NCI-H510A treated with DMSO at 0.1 percent for 48 hours (cell line): ENCODE measurements at places on chromosomes 4 and X.
A peak's percentile ranks its signal among the peaks of the same experiment; 100 is the strongest.

DNA sequence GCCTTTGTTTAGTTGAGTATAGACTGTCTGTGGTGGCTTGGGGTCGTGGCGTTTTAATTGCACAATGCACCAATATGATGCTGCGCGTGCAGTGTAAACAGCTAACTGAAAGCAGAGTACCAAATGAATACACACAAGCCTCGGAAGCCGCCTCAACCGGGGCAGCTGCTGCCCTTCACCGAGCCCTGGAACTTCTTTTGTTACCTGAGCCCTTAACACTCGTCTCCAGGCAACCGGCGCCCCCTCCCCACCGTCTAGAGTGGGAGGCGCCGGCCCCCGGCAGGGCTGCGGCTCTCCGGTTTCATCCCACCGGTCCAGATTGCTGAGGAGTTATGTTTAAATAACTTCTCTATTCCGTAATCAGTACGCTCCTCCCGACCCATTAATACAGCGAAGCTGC lies 173.2 kb upstream of the TBL1X start:
- peak; percentile 70 for DNase-seq

- DNase-seq = no peak
Observed at GRCh38 chr4:53195815-53196661, 169.8 kb downstream of the SCFD2 start.

- DNase-seq = no peak
Observed at GRCh38 chr4:153393397-153393796, 48.9 kb downstream of the MND1 start.

- DNase-seq = no peak
Observed at GRCh38 chrX:36007207-36007606, 87.7 kb downstream of the CFAP47 start.
